ENCODE measurements at places on chromosomes 13 and 19. TPM values are rescaled to one million over a fixed set of nuclear protein-coding genes. Genes with fewer than 3 reads are reported as not detected.

- DNase-seq, result no peak
These were observed 65.8 kb downstream of the MLLT1 start for GRCh38 chr19:6213696-6214641.

GRCh38 chr19:41424335-41425173 is 2.6 kb downstream of the B3GNT8 start:
- no peak for DNase-seq

DNA sequence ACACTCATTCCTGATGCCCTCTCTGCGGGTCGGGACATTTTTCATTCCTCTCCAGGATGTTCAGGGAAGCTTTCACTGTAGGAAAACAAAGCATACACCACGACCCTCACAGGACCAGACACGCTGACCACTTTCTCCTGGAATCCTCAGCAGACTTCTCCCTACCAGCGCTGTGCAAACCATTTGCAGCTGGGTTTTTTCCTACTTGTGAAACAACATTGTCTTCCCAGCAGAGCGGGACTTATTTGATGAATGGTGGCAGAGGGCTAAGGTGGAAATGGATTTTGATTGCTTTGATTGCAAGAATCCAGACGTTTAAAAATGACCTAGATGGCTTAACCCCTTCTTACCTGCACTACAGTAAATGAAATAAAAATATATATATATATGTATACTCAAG is 265.9 kb downstream of the TBC1D4 start:
- no peak for DNase-seq

- no peak for DNase-seq
These were observed 12.8 kb upstream of the CDC42EP5 start for GRCh38 chr19:54485851-54486250.

DNA sequence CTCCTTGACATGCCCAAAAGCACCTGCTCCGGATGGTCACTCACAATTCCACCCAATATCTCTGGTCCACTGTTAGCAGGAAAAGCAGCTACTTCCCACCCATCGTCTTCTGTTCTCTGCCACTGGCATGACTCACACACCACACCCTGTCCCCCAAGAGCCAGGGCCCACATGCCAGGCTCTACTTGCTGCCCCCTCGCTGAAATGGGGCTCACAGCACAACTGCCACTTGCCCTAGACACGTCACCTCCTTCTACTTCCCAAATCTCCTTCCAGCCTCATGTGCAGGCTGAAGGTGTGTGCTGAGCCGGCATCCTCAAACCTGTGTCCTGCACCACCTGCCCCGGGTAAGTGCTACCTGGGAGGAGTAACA is 65.0 kb downstream of the TBC1D4 start:
- peak; percentile 69 for DNase-seq

DNA sequence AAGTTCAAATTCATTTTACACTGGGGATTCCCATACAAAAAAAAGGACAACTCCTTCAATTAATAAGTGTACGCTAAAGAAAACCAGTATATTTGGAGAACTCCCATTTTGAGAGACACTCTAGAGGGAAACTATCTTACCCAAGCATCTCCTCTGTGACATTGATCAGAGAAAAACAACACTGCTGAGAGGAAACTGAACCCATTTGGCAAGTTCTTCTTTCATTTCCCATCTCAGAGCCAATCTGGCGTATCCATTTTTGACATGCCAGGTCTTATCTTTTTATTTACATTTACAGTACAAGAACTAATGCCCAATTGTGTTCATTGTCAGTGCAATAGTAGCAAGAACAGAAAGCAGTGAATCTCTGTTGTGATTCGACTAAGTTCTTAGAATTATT is 30.1 kb downstream of the LIG4 start:
- DNase-seq, result no peak

DNA sequence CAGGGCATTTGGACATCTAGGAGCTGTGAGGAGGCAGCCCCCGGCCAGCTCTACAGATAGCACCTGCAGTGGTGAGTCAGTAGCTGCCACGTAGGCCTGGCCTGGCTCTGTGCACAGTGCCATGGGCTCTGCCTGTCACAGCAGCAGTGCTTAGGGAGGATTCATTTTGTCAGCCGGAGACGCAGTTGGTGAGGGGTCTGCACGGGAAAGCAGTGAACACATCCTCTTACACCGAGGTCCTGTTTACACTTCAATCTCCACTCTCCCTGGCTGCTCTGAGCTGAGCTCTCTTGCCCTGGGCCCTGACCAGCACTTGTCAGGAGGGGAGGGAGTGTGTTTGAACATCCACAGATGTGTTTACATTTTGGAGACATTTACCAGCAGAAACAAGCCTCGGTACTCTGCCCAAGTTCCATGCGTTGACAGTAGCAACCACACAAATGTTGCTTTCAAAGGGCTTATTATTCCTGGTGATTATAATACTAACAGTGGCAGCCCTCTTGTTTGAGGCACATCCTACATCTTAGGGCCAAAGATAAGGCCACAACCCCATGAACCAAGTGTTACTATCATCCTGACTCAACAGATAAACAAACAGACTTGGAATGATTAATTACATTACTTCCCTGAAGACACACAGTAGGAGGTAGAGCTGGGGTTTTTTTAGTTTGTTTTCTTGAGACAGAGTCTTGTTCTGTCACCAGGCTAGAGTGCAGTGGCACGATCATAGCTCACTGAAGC is 148.9 kb downstream of the USP12 start:
- DNase-seq, result no peak

DNA sequence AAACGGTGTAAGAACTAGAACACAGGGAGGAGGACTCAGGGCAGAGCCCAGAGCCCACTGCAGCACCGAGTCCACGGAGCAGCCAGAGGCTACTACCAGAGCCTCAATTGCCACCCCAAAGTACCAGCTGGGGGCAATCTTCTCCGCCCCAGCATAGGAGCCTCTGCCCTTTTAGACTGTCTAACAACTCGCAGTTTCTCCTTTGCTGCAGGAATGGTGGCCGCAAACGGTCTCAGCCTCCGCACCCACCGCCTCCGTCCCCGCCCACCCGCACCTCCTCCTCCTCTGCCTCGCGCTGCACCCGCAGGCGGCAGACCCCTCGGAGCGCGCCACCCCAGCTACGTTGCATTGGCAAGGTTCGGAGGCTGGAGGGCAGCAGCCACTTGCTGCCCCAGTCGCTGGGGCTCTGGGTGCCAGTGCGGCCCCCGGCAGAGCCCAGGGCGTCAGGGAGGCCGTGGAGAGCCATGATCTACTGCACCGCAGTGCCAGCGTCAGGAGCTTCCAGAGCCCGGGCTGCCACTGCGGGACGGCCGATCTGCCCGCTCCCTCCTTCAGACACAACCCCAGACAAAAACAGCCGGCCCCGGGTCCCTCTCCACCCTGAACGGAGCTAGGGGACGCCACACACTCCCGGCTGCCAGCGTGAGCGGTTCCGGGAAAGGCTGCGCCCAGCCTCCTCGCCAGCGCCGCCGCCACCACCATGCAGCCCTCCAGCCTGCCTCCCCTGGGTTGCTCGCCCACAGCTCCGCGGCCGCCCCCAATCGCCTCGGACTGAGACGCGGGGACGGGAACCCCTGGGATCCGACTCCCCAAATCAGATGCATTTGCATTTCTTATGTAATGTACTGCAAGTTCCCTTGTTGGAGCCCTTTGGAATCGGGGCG is 1.8 kb downstream of the FGF14 start:
- peak; percentile 22 for DNase-seq

DNA sequence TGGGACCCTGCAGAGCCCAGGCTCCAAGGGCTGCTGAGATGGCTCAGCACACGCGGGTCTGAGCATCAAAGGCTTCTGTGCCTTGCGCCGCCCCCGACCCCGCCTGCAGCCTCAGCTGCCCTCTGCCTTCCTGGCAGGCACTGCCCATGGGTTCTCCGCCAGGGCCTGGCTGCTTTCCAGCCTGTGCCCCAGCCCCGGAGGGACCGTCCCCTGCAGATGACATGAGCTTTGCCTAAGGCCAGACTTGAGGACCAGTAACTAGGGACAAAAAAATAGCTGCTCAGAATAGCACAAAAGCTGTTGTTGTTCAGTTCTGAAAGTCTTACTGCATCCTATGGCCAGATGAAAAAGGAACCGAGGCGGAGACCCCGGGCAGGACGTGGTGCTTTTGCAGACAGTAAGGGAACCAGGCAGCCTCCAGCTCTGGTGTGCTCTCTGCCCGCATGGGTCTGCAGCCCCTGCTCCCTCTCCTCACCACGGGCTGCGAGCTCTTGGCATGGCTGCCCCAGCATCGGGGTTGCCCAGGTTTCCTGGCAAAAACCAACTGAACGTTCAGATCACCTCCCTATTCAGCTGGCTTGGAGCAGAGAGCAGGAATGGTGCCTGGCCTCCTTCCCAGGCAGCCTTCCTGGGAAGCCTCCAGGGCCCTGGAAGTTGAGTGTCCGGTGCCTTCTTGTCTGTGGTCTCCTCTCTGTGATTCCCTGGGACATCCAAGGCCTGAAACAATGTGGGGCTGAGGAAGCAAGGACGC is 12.5 kb upstream of the CFAP97D2 start:
- DNase-seq, result peak; percentile 38

- DNase-seq, result peak; percentile 77
These were observed 15.0 kb upstream of the PGLS start for GRCh38 chr19:17496337-17496997.

DNA sequence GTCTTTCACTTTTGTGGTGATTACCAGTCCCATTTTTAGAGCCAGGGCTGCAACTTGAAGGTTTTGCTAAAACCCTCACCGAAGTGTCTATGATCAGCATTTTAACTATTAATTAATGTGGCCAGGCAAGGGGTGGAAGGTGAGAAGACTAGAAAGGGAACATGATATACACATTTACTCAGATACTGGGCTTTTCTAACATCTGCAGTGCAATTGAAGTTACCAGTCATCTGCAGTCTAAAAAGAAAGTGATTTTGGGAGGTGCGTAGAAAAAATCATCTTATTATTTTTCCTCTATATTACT is 481 bp downstream of the ALOX5AP start:
- DNase-seq, result no peak

- DNase-seq, result no peak
These were observed 17.2 kb upstream of the RAB8A start for GRCh38 chr19:16094360-16095070.

- no peak for DNase-seq
These were observed 516.3 kb downstream of the SLITRK6 start for GRCh38 chr13:85282876-85283275.

DNA sequence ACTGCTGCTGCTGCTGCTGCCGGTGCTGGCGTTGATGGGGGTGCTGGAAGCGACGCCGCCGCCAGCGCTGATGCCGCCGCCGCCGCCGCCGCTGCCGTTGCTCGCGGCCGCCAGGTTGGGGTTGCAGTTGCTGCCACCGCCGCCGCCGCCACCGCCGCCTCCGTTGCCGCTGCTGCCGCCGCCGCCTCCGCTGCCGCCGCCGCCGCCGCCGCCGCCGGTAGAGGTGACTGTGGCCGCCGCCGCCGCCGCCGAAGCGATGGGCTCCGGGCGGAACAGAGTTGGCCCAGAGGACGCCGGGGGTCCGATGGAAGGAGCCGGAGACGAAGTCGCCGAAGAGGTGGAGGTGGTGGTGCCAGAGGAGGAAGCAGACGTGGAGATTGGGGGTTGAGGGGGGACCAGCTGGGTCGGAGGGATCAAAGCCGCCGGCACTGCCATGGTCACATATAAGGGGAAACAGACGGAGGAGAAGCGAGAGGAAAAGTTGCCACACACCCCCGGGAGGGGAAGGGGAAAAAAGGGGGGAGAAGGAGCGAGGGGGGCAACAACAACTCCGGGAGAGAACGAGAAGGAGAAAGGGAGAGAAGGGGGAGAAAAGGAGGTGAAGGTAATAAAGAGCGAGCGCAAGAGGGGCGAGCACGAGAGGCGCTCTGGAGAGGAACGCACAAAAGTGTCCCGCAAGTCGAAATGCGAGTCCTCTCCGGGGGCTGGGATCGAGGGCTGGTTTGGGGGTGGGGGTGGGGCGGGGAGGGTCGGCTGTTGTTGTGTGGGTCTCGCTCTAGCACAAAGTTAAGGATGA is 471 bp downstream of the DACH1 start:
- DNase-seq, result peak; percentile 59

DNA sequence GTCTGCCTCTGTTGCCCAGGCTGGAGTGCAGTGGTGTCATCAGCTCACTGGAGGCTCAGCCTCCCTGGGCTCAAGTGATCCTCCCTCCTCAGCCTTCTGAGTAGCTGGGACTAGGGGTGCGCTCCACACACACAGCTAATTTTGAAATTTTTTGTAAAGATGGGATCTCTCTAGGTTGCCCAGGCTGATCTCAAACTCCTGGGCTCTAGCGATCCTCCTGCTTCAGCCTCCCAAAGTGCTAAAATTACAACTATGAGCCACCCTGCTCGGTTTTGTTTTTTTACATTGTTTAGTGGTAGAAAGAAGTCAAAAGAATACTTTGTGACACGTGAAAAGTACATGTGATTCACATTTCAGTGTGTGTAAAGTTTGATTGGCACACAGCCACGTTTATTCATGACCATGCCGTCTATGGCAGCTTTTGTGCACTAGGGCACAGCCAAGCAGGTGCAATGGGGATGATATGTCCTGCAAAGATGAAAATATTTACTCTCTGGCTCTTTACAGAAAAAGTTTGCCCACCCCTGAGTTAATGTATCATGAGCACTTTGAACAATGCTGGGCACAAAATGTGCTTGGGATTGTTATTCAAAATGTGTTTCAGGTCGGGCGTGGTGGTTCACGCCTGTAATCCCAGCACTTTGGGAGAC is 16.2 kb upstream of the NFIC start:
- no peak for DNase-seq

- no peak for DNase-seq
These were observed 25.8 kb upstream of the CEACAM1 start for GRCh38 chr19:42554046-42554575.

GRCh38 chr13:96646515-96647211 is 347.6 kb downstream of the OXGR1 start:
- no peak for DNase-seq

DNA sequence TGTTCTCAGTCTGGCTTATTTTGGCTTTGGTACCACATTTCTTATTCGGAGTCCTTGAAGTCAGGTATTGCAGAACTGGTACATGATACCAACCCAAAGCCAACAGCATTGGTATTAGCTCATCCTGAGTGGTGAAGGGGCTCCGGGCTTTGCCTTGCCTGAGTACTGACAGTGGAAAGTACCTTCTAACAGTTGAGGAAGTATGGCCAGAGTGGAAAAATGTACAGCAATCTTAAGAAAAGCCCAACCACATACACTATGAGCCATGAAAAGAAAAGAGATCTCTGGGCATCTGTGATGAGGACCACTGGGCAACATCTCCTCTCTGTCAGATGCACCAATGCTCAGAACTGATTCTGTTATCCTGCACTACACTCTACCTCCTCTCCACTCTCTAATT is 8.3 kb downstream of the LCP1 start:
- DNase-seq, result no peak

GRCh38 chr19:45826934-45827333 is 11.8 kb upstream of the RSPH6A start:
- no peak for DNase-seq

The IGFL1 gene
- not detected for polyA plus RNA-seq

The ZNF585A gene
- polyA plus RNA-seq, result 6.0 TPM

The DCT gene
- polyA plus RNA-seq, result 0.04 TPM

The KCNRG gene
- not detected for polyA plus RNA-seq

The FUT2 gene
- not detected for polyA plus RNA-seq

The CCDC169 gene
- polyA plus RNA-seq, result 0.29 TPM

The LMTK3 gene
- polyA plus RNA-seq, result 0.03 TPM

The NTF4 gene
- polyA plus RNA-seq, result 5.6 TPM

All from psoas muscle (tissue), 8 donors.